NCI-H1436 (cell line): ENCODE measurements at places on chromosomes 3 and 15.

DNA sequence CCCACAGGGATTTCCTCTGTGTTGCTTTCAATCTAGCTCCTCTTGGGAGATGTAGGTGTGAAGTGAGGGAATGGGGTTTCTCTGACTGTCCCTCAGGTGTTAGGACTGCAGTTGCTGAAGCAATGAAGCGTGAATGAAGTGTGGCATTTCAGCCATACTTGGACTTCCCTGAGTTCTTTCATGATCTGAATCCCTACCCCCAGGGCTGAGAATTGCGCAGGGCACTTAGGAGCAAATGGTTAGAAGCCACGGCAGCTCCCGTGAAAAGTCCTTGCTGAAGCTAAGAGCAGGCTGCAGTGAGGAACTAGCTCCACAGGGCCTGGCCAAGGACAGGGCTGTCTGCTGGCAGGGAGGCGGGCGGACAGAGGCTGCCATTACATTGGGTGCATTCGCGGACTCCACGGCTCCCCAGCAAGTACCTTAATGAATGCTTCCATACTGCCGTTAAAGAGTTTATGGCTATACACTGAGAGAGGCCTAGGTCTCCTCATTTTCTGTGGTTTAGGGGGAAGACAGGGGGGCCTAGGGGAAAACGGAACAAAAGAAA, 69.0 kb upstream of the RAD18 start:
- no peak for DNase-seq

GRCh38 chr3:58751235-58751634, 84.7 kb upstream of the FAM3D start:
- DNase-seq, result no peak

DNA sequence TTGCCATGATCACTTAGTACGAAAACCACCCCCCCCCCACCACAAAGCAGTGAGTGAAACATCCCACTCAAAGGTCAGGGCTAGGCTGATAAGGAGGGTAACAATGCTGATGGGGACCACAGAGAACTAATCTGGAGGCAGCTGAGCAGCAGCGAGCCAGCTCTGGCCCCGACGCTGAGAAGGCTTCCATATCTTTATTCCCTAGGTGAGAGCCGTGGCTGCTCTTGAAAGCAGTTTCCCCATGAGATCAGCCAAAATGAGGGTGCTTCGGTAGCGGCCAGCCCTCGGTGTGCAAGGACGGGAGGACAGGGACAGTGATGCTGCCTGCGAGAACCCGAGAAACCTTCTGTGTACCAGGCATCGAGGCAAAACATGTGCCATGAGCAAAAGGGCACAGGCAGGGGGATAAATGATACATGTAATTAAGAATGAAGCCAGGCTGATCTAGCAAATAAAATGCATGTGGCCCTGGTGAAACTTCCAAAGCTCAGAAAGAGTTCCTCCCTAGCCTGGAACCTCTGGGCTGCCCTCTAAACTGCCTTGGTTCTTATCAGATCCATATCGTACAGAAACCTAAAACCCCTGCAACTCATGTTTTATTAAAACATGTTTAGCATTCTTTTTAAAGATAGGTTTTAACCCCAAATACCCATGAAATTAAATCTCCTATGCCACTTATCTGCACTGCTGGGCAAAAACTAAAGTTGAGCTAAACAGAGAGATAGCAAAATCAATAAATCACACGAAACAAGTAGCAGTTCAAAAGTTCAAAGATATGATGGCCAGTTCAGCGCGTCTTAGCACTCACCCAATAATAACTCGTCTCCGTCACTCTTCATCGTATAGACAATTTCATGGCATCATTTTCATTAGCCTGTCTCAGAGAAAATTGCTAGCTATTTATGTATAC, 337.3 kb downstream of the FOXP1 start:
- DNase-seq, result no peak

DNA sequence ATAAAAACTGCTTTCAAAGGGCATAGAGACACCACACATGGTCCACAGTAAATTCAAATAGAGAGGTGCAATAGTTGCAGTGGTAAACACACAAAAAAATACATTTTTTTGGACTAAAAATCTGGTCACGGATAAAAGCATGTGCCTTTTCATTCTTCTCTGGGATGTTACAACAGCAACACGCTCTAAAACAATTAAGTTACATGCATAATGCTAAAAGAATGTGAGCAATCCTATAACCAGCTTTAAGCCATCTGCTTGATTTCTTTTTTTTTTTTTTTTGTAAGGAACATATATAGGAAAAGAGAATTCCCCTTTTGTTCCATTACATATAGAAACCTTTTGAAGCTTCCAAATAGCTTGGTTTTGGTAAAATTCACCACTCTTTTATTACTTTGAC, 20.0 kb downstream of the WNT5A start:
- no peak for DNase-seq

GRCh38 chr3:178465260-178466180, 70.7 kb upstream of the KCNMB2 start:
- DNase-seq, result no peak

- no peak for DNase-seq
These were observed 553.6 kb downstream of the EPHB1 start for GRCh38 chr3:135348690-135349089.

GRCh38 chr3:178480795-178481194, 55.4 kb upstream of the KCNMB2 start:
- DNase-seq, result no peak
